AG09319 (cell line): ENCODE measurements at places on chromosomes 5 and 9.

DNA sequence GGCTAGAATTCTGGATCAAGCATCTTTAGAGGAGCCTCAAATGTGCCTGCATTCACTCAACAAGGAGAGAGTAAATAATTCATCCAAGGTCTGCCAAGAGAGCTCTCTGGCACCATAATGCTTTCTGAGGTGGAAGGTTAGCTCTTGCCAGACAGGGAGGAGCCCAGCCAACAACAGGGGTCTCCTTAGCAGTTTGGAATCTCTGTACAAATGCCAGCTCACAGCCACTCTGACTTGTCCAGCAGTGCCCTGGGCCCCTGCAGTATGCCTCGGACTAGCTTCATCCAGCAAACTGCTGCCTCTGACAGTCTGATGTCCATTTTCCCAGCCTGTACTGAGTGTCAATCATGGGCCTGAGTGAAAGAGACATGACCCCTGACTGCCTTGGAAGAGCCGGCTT, 127.2 kb upstream of the SLC44A1 start:
- DNase-seq = no peak

- DNase-seq = no peak
Measured at GRCh38 chr5:161311146-161311708, 235.3 kb downstream of the GABRB2 start.

- no peak for DNase-seq
Measured at GRCh38 chr9:96289392-96289791, 12.6 kb downstream of the HSD17B3 start.

DNA sequence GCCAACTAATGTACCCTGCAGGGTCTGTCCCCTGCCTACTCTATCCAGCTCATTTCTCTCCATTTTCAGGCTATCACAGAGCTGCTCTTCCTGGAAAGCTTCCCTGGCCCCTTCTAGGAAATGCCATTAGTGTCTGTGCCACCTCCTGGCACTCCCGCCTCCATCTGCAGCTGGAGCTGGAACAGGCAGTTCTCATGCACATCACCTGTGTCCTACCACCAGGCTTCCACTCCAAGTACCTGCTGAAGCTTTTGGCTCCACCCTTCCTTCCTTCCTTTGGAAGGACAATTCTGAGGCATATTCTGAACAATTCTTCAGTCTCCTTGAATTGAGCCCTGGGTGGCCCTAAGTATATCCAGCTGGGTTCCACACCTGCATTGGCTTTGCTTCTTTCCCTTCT, 156.2 kb upstream of the ZNF618 start:
- no peak for DNase-seq

- peak; percentile 61 for DNase-seq
Measured at GRCh38 chr9:104868687-104869404, 59.1 kb downstream of the ABCA1 start.

DNA sequence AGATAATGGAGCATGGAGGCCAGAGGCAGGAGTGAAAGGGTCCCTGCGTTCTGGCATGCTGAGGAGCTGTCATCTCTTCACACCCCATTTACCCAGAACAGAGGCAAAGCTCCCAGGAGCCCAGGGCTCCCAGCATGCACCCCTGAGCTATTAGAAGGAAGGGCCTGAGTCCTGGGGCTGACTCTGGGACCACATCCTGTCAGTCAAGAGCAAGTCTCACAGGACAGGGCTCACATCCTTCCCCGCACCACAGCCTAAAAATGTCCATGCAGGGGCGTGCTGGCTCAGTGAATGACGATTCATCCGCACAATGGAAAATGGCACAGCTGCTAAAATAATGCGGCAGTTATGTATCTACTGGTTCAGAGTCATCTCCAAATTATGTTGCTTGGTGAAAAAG, 31.4 kb downstream of the CAMK2A start:
- DNase-seq = no peak

GRCh38 chr9:78989031-78989658, 582.6 kb upstream of the TLE4 start:
- DNase-seq = no peak

GRCh38 chr5:40679913-40680681, at the start of gene PTGER4:
Gene PTGER4, plus strand, starts transcription at chr5:40679915. Its CDS starts 1,079 bp downstream, at chr5:40680994.
- no peak for DNase-seq

- peak; percentile 42 for DNase-seq
Measured at GRCh38 chr9:36543916-36544315, 28.8 kb upstream of the MELK start.

DNA sequence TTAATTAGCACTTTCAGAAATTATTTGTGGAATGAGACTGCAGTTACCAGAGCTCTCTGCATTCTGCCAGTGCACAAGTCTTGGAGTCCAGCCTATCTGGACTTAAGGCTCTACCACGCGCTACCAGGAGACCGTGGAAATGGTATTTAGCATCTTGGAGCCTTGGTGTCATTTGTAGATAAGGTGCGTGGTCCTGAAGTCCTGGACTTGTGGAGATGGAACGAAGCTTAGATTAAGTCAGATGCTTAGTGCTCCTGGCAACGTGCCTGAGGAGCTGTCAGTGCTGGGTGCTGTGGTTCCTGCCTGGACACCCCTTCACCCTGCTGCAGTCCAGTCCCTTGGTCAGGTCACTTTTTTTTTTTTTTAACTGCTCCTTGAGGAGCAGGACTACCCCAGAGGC, 59.7 kb downstream of the RCL1 start:
- no peak for DNase-seq

DNA sequence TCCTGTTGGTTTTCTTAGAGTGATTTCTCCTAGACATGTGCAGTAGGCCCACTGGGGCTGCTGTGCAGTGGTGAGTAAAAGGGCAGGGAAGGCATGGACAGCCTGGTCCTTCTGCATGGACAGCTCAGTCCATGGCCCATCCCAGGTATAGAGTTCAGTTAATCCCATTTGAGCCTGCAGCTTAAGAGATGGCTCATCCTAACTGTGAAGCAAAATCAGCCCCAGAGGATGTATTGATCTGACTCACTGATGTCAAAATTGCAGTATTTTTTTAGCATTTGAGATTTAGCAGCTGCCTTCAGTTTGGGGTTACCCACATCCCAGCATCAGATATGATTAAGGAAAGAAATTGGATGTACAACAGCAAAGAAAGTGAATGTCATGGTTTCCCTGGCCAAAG, 93.4 kb downstream of the PDE6A start:
- DNase-seq = no peak

DNA sequence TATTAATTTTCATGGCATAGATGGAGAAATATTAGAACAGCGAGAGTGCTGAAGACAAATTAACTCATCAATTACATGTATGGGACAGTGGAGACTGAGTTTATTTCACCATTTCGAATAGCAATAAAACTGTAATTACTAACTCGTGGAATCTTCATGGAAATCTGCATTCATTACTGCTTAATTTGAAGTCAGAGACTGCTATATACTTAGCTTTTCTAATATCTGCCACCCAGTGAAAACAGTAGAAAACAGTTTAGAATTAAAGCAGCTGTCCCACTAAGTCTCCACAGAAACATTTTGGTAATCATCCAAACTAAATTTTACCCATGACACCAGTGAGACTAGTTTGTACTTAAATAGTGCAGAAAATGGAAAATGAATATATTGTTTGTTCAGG, 56.8 kb downstream of the IZUMO3 start:
- no peak for DNase-seq

DNA sequence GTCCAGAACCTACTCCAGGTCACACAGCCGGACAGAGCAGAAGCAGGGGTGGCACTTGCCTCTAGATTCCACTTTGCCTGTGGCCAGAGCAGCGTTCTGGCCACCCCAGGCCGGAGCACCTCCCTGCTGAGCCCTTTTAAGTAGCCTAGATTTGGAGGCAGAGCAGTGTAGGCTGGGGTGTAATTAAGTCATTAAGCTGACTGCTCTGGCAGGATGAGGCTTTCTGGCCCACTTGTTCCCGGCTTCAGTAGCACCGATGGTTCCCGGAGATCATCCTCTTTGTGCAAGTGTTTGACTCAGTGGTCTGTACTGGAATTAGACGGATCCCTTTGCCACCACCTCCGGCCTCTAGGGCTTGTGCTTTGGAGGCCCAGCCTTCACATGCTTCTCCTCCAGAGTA, 281.9 kb upstream of the ANKRD55 start:
- DNase-seq = no peak

DNA sequence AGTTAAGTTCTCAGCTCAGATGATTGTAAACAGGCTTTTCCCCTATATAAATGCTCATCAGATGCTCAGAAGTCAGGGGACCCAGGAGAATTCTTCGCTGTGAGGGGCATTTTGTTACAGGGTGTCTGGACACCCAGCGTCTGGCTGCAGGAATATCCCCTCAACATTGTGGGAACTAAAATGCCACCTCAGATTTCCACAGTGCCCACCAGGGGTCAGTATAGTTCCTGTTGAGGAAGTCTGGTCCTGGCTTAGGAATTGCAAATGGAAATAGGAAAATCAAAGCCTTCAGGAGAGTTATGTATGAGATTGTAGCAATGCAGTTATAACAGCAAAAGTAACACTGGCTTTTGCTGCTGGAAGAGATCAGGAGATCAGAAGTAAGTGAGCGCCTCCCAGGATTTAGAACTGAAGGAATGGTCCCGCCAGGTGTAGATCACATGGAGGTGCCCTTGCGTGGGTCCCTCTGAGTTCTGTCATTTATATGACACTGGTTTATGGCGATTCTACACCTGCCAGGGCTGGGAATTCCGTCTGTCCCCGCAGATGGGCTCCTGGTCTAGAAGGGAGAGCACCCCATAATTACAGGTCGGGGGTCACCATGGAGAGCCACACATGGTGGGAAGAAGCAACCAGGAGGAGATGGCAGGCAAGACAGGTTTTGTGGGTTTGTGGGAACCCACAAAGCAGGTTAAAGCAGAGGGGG, 47.1 kb upstream of the CTSL start:
- peak; percentile 37 for DNase-seq

GRCh38 chr9:16671591-16672137, 198.8 kb downstream of the BNC2 start:
- DNase-seq = no peak

GRCh38 chr9:100125910-100126309, 26.9 kb downstream of the INVS start:
- DNase-seq = no peak

GRCh38 chr9:29439961-29440360, 1866.7 kb upstream of the C9orf72 start:
- DNase-seq = no peak

DNA sequence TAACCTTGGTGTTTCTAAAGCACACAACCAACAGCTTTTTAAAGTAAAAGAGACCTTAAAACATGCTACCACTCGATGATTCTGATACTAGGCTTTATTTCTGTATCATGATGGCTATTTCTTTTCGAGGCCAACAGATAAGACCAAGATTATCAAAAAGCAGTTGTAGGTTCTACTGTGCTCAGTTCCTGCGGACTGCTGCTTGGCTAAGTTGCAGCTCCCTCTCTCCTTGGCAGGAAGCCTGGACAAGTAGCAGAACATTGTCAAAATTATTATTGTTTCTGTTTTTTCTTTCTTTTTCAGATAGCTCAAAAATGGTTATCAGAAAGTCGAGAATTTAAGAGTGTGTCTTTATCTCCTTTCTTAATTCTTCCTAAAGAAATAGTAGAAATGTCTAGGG, 607.6 kb downstream of the PTPRD start:
- no peak for DNase-seq
